AG09319 (cell line): ENCODE measurements at places on chromosomes 2 and 18.

DNA sequence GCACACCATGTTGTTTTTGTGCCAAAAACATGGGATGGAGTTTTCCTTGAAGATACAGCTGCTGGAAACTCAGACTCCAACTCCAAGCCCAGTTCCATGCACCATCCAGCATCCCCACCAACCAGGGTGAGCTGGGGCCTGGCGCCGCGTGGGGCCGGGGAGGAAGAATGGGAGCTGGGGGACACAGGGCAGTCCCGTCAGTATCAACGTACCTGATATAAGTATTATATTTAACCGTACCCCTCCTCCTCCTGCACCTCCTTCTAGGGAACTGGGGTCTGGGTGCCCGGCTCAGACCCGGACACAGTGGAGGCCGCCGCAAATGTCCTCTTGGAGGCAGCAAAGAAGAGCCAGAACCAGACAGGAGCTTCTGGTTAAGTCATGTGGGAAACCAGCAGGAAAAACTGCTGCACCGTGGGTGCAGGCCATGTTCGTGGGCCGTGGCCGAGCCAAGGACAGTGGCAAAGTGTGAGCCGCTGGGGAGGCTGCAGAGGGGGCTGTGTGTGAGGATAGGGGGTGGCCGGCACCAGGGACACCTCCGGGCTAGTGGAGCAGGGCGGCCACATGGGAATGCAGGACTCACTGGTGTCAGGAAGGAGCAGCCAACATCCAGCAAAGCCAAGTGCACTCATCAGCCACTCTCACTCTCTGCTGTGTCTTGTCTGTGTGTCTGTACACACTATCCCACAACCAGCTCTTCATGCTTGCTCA is 112.6 kb downstream of the TMEM18 start:
- no peak for DNase-seq

DNA sequence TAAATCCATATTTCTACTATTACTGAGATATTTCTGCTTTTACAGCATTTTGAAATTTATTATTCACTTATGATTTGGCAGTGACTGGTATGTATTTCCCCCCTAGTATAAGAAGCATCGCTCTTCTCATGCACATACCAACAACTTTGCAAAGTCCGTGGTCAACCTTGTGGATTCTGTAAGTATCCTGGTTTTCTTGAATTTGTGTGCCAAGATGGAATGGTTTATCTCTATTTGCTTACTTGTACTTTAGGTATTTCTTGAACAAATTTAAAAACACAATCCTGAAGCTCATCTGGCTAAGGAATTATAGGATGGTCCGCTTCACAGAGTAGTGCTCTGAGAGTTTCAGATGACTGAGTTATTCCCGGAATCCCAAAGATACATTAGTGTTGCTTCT is 85.0 kb upstream of the FAM237A start:
- no peak for DNase-seq

- no peak for DNase-seq
Measured at GRCh38 chr2:16607301-16607700, 58.3 kb downstream of the CYRIA start.

GRCh38 chr18:10850840-10851239 is 298.5 kb downstream of the PIEZO2 start:
- DNase-seq: no peak

DNA sequence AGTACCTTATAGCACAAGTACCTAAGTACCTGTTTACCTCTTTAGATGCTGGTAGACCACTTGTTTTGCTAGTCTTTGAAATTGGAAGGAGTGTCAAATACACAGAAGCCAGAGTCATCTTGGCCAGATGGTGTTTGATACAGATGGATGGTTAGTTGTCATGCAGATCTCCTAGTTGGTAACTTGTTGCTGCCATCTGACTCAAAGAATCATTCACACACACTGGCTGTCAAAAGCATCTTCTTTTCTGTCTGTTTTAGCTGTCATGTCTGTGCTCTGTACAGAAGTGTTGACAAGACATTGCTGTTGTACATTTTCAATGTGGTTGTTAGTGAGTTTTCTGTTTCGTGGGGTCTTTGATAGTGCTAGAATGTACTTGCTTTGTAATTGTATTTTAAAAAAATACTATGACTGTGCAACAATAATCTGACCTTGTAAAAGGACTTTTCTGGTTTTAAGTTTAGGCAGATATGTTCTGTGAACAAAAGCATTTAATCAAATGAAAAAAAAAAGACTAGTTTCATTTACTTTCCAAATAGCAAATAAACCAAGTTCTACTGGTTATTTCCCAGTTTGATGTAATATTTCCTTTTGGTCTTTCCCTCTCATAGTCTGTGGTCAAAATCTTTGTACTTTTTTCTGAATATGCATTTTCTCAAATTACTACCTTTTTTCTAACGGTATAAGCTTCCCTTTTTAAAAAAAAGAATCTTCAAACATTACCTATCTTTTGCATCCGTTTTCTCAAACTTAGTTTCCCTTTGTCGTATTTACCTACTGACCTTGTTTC is 39.9 kb downstream of the TANK start:
- DNase-seq: no peak
